ENCODE measurements at places on chromosomes 2 and 18.

GRCh38 chr18:74486119-74486849 is 9.9 kb upstream of the CNDP2 start:
- no peak for DNase-seq

DNA sequence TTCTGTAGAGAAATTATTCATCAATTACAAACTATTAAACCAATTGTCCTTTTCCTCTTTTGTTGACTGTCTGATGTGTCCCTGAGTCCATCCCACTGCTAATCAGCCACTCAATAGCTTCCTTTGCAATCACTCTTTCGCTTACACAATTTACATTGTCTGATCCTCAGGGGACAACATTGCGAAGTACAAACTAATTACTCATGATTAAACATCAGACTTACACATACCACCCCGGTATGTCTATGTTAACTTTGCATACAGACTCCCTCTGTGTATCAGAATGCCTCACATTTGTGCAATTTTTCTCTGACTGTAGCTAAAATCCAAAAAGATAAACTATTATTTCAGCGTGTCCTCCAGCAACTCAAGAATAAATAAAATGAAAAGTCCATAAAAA is 264.4 kb upstream of the REV1 start:
- no peak for DNase-seq

- DNase-seq, result no peak
Observed at GRCh38 chr2:214320211-214320610, 90.6 kb upstream of the VWC2L start.

GRCh38 chr18:13159579-13159978 is 59.0 kb upstream of the LDLRAD4 start:
- no peak for DNase-seq

- no peak for DNase-seq
Observed at GRCh38 chr2:128276878-128277675, 41.6 kb downstream of the HS6ST1 start.

DNA sequence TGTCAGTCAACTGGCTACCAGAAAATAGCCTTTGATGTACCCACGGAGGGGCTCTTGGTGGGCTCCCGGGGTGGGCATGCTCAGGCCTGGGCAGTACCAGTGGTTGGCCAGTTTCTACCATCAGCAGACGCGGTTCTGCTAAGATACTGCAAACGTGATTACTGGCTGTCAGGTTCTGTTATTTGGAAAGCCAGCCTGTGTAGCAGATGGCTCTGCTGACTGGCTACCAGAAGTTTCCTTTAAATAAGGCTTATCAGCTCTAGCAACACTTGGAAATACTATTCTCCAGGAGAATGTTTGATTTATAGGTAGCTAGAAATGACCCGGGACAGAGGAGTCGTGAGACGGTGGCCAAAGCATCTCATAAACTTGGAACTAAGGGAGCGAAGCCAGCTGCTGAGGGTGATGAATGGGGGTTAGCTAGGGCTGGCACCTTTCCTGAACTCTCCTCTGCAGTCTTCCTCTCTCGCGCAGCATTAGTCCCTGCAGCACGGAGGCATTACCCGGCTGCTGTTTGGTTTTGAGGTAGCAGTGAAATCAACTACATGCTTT is 171.9 kb downstream of the AGAP1 start:
- DNase-seq, result no peak

DNA sequence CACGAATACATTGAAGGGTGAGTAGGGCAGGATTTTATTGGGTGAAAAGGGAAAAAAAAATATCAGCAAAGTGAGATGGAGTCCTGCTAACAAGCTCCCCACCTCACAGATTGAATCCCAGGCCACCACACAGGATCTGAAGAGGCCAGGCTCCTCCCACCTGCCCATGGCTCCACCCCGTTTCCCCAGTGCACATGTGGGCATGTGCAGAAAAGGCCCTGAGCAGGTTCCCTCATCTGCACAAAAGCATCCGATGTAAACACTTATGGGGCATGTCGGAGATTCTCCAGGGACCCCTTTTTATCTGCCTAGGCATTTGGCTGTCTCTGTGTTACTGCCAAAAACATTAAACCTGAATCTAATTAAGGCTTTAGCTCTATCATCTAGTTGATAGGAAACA is 35.2 kb downstream of the SKA1 start:
- no peak for DNase-seq

- DNase-seq, result no peak
Observed at GRCh38 chr2:66095820-66096345, 339.0 kb upstream of the MEIS1 start.

DNA sequence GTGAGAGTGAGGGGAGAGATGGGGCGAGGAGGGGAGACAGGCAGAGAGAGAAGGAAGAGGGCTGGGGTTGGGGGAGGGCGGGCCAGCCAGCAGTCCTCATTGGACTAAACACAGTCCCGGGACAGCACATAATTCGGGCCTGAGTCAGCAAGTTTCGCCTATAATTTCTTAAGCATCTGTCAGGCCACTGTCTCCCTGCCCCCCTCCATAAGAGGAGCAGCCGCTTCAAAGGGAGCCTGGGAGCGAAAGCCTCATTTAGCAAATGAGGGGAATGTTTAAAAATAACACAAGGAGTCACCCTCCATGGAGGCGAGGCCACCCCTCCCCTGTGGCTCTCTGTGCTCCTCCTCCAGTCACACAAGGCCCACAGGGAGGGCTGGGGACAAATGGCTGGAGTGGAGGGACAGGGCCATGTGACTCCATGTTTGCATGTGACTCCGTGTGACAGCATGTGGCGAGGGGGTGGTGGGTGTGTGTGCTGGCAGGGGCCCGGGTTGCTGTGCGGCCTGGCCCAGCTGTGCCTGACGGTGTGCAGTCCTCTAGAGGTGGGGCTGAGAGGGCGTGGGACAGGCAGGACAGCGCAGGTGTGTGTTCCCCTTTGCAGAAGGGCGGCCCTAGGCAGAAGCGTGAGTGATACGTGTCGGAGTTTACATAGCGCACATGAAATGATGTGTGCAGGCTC is 162.4 kb downstream of the CELF4 start:
- no peak for DNase-seq

DNA sequence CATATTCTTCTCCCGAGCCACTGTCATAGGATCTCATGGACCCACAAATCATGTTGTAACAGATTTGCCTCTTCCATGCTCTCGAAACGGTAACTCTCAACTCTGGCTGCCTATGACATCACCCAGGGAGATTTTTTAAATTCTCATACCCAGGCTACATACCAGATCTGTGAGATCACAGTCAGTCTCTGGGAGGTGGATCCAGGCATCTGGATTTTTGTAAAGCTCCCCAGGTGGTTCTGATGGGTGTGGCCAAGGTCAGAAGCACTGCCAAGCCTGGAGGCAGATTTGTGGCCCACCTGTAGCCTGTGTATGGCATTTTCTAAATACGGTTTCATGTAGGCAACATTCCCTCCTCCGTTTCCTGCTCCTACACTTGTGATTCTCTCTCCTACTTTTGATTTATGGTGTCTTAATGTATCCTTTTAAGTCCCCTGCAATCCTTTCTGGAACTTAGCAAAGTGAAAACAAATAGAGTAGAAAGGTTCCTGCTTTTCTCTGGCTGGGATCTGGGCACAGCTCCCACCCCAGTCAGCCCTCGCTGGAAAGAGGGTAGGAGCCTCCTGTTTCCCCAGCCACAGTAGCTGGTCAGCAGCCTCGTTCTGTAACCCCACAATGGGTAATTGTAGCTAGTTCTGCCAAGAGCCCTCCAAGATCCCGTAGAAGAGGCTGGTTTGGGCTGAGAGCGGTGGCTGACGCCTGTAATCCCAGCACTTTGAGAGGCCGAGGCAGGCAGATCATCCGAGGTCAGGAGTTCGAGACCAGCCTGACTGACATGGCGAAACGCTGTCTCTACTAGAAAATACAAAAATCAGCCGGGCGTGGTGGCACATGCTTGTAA is 96.2 kb downstream of the KLHL29 start:
- DNase-seq, result no peak

DNA sequence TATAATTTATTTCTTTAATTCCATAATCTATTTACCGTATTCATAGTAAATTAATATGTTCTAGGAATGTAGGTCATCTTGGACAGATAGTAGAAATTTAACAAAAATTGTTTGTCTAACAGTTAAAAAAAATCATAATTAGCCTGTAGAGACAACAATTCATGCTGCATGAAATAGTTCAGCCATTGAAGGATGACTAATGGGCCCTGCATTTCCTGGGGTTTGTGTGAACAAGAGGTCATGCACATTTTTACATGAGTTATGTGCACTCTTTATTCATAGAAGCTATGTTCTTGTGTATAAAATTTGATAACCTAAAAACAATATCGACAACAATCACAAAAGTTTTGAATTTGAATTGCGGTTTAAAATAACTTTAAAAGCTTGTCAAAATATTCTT is 1663.6 kb downstream of the SUCLG1 start:
- DNase-seq, result no peak

DNA sequence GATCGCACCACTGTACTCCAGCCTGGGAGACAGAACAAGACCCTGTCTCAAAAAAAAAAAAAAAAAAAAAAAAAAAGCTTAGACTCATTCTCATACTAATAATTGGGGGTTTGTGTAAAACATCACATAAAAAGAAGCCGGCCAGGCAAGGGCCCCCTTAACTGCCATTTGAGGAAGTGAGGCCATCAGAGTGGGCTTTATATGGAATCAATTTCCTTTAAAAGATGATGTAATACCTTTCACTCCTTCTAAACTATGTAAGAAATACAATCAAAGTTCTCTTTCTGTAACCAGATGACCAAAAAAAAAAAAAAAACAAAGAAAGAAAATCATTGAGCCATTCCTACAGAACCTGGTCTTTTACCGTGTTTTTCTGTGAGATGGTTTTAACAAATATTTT is 13.1 kb upstream of the GPR55 start:
- DNase-seq, result no peak

- DNase-seq, result no peak
Observed at GRCh38 chr2:120777170-120777751, 41.6 kb downstream of the GLI2 start.

DNA sequence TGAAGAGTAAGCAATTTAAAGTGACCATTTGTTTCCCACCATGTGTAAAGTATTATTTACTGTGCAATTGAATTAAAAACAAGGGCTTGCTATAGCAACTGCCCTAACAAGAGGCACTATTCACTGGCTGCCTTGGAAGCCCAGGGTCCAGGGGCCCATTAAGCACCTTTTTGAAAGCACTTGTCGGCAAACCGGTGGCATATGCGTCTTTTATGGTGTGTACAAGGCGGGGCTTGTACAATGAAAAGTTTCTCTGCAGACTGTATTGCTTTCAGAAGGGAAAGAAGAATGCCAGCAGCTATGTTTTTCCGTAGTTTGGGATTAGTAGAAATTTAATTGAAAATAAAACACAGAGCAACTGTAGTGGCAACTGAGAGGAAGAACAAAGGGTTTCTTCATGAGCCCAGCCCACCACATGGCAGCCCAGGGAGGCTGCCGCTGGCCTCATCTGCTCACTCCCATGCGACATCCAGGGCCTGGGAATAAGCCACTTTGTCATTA is 279.5 kb upstream of the PARD3B start:
- DNase-seq, result no peak

GRCh38 chr2:8835279-8835678 is 2.1 kb downstream of the KIDINS220 start:
- DNase-seq, result no peak

DNA sequence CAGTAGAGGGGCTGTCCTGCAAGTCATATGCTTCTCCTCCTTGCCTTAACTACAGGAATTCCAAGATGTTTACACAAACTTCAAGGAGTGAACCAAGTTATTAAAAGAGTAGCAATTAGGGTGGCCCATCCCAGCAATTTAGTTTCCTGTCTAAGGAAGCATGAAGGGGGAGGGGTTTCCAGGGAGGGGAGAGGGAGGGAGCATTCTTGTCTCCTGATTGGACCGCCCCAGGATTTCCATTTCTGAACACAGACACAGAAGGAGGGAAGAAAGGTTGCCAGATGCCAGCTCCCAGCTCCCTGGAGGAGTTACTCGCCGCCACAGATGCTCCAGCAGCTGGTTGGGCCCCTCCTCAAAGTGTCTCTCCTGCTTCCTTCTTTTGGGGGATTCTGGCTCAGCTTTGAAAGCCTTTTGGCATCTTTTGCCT is 107.6 kb downstream of the TRIB2 start:
- no peak for DNase-seq

DNA sequence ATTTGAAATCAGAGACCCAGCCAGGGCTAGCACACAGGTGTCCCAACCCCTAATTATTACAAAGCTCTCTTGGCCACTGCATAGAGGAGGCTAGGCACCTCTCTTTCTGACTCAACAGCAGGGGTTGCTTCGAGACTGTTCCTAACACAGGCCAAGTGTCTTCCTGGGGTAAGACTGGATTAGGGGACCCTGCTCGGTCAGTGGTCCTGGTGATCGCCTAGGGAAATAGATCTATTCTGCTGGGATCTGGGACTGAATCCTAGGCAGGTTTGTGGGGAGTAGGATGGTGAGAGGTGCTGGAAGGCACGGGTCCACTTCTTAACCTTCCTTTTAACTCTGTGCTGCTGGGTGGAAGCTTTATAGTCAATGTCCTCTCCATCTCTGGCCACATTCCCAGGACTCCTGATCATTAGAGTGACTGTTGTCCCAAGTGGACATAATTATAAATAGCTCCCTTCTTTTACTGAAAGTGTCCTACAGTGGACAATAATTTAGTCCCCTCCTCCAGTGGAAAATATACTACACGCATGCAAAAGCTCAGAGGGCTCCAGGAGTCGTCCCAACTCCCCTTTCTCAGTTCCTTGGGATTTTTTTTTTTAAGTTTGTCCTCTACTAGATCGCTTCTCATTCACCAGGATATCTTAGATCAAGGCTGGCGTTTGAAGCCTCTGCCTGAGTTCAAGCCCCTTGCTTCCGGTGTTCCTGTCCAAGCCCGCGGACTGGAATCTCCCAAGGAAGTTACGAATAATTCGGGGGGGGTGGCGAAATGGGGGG is 1.3 kb upstream of the TRIB2 start:
- DNase-seq, result no peak

DNA sequence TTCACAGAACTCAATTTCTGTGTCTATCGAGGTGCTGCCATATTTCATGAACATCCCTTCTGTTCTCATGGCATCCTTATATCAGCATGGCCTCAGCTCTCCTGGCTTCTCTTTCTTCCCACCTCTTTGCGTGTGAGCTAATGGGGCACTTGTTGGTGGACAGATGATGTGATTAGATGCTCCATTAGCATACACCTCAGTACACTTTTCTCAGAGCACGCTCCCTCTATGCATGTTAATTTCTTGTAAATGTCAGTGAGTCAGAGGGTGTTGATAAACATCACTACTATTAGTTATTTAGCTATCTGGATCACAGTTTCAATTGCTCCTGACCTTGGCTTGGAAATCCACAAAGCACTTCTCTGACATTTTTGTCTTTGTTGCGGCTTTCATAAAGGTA is 159.4 kb downstream of the CD8B2 start:
- DNase-seq, result no peak

GRCh38 chr2:207332480-207333212 is 166.9 kb upstream of the KLF7 start:
- no peak for DNase-seq

DNA sequence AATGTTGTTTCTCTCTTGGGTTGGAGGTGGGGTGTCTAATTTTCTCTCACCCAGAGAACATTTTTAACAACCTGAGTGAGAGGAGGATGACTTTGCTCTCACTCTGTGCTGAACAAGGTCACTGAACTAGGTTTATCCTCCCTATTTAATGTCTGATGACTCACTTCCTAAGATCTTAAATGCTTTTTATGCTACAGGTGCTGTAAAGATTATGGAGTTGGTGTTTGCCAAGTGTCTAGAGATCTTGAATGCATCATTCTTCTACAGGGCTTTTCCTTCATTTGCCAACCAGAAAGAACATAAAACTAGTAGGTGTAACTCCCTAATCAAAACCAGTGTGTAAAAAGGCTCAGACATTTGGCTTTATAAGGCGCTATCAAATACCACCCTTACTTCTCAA is 350.5 kb upstream of the ETAA1 start:
- no peak for DNase-seq

Data from activated CD8-positive, alpha-beta memory T cell treated with anti-CD3 and anti-CD28 coated beads for 1 hour (primary cell).